GM12878 (cell line): ENCODE measurements at places on chromosomes 12 and 14.
A peak's percentile ranks its signal among the peaks of the same experiment; 100 is the strongest.

GRCh38 chr12:103848143-103848542 is 7.1 kb upstream of the NT5DC3 start:
- no peak for DNase-seq

DNA sequence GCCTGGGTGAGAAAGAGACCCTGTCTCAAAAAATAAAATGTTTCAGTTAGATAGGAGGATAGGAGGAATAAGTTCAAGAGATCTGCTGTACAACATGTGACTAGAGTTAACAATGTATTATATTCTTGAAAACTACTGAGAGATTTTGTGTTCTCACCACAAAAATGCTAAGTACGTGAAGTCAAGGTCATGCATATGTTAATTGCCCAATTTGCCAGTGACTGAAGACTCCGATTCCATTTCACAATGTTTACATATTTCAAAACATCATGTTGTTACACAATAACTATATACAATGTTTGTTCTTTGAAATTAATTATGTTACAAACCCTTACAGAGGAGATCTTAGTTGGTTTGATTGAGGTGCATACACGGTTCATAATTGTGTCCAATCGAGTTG is 52.1 kb downstream of the SLC15A4 start:
- DNase-seq = no peak

DNA sequence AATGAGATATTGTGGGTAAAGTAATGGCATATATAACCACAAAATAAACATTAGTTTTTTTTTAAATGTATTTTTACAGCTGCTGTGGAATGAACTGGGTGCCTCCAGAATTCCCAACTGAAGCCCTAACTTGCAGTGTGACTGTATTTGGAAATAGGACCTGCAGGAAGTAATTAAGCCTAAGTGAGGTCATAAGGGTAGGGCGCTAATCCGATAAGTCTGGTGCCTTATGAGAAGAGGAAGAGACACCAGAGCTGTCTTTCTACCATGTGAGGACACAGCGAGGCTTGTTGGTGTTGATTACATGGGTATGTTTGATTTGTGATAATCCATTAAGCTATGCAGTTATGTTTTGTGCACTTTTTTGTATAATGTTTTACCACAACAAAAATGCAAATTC is 136.8 kb downstream of the TPH2 start:
- DNase-seq = no peak

DNA sequence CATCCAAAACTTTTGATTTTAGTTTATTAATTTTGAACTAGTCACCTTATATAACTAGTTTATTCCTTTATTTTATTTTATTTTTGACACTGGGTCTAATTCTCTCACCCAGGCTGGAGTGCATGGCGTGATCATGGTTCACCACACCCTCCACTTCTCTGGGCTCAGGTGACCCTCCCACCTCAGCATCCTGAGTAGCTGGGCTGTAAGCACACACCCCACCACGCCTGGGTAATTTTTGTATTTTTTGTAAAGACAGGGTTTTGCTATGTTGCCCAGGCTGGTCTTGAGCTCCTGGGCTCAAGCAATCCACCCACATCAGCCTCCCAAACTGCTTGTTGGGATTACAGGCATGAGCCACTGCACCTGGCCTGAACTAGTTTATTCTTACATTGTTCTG is 17.3 kb downstream of the PCNX1 start:
- no peak for DNase-seq

- no peak for DNase-seq
These were observed 1.3 kb downstream of the A2ML1 start for GRCh38 chr12:8823565-8824300.

GRCh38 chr14:96688629-96689028 is 108.6 kb upstream of the VRK1 start:
- DNase-seq = no peak

DNA sequence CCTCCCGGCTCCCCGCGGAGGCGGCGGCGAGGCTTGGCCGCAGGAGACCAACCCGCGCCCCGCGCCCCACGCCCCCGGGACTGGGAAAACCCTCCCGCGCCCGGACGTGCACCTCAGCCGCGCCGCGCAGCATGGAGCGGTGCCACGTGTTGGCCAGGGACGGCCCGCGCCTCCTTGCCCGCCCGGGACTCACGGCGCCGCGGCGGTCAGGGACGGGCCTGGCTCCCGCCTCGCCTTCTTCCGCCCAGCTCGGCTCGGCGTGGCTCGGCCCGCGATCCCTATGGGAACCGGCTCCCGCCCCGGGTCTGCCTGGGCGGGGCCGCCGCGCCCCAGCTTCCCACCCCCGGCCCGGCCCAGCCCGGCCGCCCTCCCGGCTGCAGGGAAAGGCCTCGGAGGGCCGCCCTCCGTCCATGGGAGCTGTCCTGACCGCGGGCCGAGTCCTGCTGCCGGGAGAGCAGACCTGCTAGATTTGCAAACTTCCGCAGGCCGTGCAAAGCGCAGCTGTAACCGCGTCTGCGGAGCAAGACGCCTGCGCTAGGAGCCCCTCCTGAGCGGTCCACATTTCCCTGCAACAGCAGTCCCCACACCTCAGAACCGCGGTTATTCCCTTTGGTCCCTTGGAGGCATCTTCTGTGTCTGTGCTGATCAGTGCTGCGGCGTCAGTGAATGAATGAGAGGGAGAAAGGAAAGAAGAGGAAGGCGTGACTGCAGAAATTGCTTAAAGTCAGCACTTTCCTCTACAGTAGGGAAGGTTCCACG is at the start of gene CDKL1:
Gene CDKL1, minus strand, starts transcription at position 251 of the 759 bp plus-strand sequence. CDS start 1,013 bp downstream, outside the sequence.
- no peak for DNase-seq

GRCh38 chr14:33957299-33957698 is 6.4 kb upstream of the EGLN3 start:
- no peak for DNase-seq

- DNase-seq = no peak
These were observed 48.1 kb upstream of the LTBP2 start for GRCh38 chr14:74660167-74660566.

- DNase-seq = no peak
These were observed 9.3 kb upstream of the C12orf43 start for GRCh38 chr12:121025442-121026226.

- no peak for DNase-seq
These were observed 81.8 kb downstream of the IRF2BPL start for GRCh38 chr14:76946753-76947077.

DNA sequence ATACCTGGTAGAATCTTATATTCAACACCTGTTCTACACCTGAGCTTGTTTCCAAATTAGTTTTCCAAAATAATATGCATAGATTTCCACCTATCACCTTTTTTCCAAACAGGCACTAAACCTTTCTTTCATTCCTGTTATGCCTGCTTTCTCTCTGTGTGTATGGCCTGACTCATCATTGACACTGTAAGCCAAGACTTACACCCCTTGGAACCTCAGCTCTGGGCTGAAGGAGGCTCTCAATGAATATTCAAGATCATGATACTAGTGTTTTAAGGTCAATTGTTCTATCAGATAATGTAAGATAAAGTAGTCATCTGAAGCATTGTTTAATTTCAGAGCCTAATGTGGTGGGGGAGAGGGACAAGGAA is 1193.3 kb downstream of the FLRT2 start:
- no peak for DNase-seq

GRCh38 chr12:104863296-104863948 is 94.7 kb downstream of the SLC41A2 start:
- DNase-seq = no peak

DNA sequence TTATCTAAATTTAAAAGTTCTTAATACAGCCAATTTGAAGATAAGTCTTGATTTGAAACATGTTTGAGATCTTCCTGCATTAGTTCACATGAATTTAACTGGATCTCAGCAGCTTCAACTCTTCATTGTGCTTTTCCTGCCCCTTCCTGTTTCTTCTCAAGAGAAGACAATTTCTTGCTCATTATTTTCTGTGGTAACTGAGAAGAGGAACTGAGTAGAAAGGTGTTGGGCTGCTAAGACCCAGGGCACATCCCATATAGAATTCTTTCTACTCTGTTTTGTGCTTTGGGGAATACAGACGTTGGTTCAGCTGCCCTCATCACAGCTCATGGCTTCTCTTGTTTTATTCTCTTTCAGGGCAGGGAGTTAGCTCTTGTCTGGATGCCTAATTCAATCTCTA is 110.2 kb downstream of the SNAPC1 start:
- DNase-seq = peak; percentile 73

- no peak for DNase-seq
These were observed 902 bp upstream of the CFL2 start for GRCh38 chr14:34715127-34715863.

DNA sequence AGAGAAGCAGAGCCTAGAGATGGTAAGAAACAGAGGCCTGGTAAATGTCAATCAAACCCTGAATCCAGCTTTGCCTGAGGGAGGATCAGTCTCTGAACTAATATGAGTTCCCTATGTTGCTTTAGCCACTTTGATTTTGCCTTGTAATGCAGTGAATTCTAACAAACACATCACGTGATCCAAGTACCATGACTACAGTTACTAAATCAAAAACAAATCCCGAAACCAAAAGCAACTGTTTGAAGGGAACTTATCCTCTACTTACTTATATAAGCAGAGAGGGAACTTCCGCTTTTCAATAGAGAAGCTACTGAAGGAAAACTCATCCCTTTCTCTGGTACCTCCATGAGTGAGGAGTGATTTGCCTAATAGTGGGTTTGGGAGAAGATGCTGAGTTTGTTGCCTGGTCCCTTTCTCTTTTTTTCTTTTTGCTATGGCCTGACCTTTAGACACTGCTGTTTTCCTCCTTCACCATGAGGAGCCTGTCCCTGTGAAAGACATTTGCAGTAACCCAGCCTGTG is 7.7 kb upstream of the PPTC7 start:
- DNase-seq = peak; percentile 79

GRCh38 chr12:80201908-80202307 is 102.6 kb downstream of the OTOGL start:
- no peak for DNase-seq

- no peak for DNase-seq
These were observed 180.2 kb downstream of the EPS8 start for GRCh38 chr12:15608941-15609340.

DNA sequence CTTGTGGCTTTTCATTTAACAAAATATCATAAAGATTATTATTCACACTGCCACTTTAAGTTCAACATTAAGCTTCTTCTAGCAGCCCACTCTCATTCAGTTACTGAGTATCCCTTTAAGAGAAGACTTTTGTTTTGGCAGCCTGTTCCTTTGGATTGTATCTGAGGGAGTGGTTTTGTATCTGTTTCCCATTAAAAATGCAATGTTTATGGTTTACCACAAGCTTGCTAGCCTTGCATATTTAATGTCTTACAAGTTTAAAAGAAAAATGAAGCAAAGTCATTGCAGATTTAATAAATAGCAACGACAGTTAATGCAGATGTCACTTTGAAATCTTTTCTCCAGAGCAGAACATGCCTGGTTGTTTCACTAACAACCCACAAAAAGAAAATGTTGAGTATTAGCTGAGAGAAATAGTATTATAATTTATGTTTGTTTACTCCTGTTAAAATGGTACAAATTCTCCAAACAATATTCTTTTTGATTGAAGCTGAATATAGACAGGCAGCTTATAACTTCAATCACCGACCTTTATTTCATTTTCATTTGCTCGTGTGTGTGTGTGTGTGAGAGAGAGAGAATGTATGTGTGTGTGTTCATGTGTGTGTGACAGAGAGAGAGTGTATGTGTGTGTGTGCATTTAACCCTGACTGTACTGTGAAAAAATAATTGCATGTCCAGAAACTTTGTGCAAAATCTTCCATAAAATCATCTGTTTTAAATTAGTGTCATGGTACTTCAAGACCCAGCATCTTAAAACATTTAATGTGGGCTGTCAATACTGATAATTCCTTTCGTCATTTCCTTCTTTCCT is 1.8 kb downstream of the DCN start:
- no peak for DNase-seq

GRCh38 chr14:50088731-50089130 is 27.6 kb downstream of the VCPKMT start:
- no peak for DNase-seq

GRCh38 chr12:29415111-29415510 is 34.1 kb upstream of the ERGIC2 start:
- DNase-seq = no peak

GRCh38 chr12:66768293-66768692 is 89.4 kb upstream of the GRIP1 start:
- no peak for DNase-seq

DNA sequence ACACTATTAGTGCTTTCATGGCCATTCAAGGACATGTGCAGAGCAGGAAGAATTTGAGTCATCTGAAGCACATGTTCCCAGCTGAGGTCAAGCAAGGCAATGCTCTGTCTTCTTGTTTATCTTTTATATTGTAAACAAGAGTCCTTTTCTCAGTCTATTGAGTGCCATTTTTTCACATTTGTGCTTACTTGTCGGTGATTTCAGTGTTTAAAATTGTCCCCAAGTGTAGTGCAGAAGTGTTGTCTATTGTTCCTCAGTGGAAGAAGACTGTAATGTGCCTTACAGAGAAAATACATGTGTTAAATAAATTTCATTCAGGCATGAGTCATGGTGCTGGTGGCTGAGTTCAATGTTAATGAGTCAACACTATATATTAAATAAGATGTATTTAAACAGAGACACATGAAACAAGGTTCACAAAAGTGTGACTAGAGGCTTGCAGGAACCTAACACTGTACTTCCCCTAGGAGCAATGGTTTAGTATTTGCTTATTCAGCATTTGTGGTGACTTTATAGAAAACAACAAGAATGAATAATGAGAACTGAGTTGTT is 391.1 kb downstream of the LRIG3 start:
- DNase-seq = no peak
